ENCODE measurements at places on chromosomes 3 and 15.

GRCh38 chr15:29558261-29558660, 264.0 kb downstream of the TJP1 start:
- no peak for DNase-seq

GRCh38 chr3:160637086-160637485, 39.9 kb upstream of the ARL14 start:
- DNase-seq = no peak

- peak; percentile 13 for DNase-seq
These were observed 9.7 kb downstream of the TPM1 start for GRCh38 chr15:63052077-63052841.

GRCh38 chr3:124582621-124583395, 147.4 kb upstream of the UMPS start:
- DNase-seq = no peak

- DNase-seq = no peak
These were observed 19.4 kb downstream of the CA12 start for GRCh38 chr15:63362196-63362595.

GRCh38 chr3:141864281-141864970, 12.0 kb upstream of the ATP1B3 start:
- DNase-seq = no peak

GRCh38 chr3:111808439-111808838, 50.6 kb upstream of the PHLDB2 start:
- peak; percentile 44 for DNase-seq

- no peak for DNase-seq
These were observed 22.5 kb downstream of the FAM240A start for GRCh38 chr3:46634856-46635255.

DNA sequence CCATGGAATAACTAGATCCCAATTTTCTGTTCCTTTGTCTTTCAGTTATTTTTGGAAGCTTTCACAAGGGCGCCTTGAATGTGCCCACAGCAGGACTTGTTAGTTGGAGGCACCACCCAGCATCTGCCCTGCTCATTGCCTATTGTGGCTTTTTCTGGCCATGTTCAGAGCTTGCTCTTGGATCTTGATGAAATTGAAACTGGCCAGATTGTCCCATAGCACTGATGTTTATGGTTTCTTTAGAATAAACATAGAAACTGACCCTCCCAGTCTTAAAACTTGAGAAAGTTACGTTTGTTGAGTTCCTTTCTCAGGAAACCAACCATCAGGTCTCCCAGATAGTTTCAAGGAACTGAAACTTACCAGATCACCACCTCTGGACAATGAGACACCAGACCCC, 474.7 kb downstream of the IL5RA start:
- peak; percentile 23 for DNase-seq

- DNase-seq = peak; percentile 55
These were observed 388.7 kb upstream of the SGO1 start for GRCh38 chr3:20574746-20575145.

- DNase-seq = no peak
These were observed 51.6 kb downstream of the ATP10A start for GRCh38 chr15:25811481-25811906.

GRCh38 chr3:55191911-55192775, 264.3 kb upstream of the LRTM1 start:
- peak; percentile 97 for DNase-seq

GRCh38 chr15:80693682-80694610, 1.2 kb upstream of the ABHD17C start:
- peak; percentile 35 for DNase-seq

DNA sequence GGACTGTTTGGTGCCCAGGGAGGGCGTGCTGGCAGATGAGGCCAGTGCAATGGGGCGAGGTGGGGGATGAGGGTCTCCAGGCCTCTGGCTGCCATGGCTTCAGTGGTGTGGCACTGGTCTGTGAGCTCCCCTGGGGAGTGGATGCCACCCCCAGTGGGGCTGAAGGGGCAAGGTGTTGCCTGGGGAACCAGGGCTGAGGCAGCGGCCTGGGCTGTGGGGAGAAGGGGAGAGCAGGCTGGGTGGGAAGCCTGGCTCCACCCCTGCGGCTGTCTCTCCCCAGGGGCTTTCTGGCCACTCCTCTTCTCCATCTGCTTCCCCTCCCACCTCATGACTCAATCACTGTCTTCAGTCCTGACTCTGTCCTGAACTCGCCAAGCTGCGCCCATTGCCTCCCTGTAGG, 88.4 kb upstream of the TLE3 start:
- DNase-seq = no peak

- no peak for DNase-seq
These were observed 103.1 kb downstream of the OTOL1 start for GRCh38 chr3:161599697-161600096.

- DNase-seq = no peak
These were observed 287.6 kb upstream of the C2CD4B start for GRCh38 chr15:62452667-62453066.

GRCh38 chr3:66609660-66610561, 109.1 kb upstream of the LRIG1 start:
- DNase-seq = no peak

DNA sequence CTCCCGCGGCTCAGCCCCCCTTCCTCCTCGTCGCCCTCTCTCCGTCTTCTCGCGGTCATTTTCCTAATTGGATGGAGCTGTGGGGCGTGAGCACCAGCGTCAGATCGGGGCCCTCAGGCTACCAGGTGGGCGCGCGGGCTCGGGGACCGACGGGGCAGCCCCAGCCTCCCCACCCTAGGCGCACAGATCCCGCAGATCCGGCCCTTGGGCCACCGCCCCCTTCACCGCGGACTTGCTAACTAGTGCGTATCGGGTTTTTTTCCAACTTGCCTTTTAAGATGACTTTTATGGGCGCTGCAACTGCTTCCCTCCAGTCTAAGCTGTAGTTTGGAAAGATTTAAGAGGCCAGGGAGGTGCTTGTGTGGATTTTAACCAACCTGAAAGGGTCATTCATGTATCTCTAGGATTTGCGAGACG, 1.3 kb downstream of the ZNF710 start:
- peak; percentile 66 for DNase-seq

- DNase-seq = no peak
These were observed 23.1 kb downstream of the STIMATE start for GRCh38 chr3:52874160-52874701.

DNA sequence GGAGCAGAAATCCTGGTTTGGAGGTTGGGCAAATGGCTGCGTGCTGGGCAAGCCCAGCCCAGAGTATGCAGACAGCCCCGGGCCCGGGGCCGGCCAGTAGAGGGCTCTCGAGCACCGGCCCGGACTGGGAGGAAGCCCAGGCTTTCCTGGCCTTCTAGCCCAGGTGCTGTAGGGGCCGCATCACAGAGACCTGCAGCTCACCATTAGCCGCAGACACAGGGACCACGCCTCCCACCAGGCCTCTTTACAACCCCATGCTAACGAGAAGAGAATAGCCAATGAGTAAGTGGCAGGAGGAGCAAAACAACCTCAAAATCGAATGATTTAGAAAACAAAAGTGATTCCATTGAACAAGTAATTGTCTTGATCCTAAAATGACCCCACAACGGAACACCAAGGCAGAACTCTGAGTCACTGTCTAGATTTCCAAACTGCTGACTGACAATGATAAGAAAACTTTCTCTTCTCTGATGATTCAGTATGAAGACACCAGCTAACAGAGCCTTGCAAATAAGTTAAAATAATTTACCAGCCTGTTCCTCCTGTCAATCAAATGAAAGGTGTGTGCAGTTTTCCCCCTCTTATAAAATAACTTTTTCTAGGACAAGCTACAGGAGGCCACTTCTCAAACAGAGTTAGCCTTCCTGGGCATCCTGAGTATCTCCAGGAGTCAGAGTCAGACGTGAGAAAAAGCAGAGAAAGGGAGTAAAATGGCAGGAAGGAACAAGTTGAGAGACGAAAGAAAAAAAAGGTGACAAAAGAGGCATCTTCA, 102.2 kb downstream of the DGKG start:
- DNase-seq = peak; percentile 81

- peak; percentile 59 for DNase-seq
These were observed 85.9 kb downstream of the AGBL1 start for GRCh38 chr15:86165265-86166211.

GRCh38 chr3:183816681-183817510, 8.5 kb downstream of the MAP6D1 start:
- DNase-seq = no peak

GRCh38 chr15:88467935-88468528, 524 bp downstream of the MRPS11 start:
- peak; percentile 52 for DNase-seq

DNA sequence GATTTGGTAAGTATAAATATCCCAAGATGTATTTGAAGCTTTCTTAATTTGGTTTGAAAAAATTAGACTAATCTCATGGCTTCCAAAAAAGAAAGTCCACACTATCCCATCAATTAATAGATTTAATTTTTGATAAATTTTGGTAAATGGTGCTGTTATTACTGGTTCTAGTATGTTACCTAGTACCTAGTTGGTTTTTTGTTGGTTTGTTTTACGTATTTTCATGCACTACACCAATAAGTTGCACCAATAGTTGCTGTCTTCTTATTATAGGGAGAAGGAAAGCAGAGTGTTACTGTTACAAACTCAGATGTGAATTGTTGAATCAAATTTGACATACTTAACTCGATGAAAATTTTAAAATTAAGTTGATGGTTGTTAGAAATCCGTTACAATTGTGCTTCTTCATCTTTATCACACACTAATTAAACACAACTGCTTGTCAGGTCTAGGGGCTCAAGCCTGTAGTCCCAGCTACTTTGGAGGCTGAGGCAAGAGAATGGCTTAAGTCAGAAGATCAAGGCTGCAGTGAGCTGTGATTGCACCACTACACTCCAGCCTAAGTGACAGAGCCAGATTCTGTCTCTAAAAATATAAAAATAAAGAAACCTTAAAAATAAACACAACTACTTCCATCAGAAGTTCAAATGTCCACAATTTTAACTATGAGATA, 23.1 kb upstream of the MBNL1 start:
- DNase-seq = no peak

GRCh38 chr15:73873889-73874511, 636 bp downstream of the TBC1D21 start:
- DNase-seq = peak; percentile 62

DNA sequence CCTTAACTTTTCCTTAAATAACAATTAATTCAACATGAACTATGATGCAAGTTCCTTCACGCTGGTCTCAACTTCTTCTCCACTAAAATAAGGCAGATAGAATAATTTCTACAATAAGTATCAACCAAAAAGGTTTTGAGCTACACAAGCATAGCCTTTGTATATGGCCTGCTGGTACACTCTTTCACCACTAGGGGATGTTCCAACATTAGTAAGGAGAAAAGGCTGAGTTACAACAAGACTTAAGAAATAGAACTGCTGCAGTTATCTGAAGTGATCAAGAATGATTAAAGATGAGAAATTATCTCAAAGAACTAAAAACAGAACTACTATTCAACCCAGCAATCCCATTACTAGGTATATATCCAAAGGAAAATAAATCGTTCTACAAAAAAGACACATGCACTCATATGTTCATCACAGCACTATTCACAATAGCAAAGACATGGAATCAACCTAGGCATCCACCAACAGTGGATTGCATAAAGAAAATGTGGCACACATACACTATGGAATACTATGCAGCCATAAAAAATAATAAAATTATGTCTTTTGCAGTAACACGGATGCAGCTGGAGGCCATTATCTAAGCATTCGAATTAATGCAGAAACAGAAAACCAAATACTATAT, 14.4 kb downstream of the ATP13A3 start:
- DNase-seq = peak; percentile 83

DNA sequence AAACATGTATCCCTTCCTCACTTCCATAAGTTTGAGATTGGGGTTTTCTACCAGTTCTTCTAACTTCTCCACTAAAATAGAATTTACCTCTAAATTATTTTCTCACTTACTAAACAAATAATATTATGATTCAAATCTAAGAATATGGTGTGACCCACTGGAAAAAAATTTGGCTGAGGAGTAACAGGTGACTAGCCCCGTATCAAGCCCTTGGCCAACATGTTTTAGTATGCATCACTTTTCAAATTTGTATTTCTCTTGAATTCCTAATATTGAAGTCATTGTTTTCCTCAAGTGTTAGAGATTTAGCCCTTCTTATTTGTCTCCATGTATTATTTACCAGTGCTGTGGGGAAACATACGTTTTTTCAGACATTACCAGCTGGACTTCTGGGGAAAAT, 759.4 kb downstream of the NSUN3 start:
- no peak for DNase-seq

GRCh38 chr3:134057654-134058110, 28.0 kb upstream of the SLCO2A1 start:
- no peak for DNase-seq

DNA sequence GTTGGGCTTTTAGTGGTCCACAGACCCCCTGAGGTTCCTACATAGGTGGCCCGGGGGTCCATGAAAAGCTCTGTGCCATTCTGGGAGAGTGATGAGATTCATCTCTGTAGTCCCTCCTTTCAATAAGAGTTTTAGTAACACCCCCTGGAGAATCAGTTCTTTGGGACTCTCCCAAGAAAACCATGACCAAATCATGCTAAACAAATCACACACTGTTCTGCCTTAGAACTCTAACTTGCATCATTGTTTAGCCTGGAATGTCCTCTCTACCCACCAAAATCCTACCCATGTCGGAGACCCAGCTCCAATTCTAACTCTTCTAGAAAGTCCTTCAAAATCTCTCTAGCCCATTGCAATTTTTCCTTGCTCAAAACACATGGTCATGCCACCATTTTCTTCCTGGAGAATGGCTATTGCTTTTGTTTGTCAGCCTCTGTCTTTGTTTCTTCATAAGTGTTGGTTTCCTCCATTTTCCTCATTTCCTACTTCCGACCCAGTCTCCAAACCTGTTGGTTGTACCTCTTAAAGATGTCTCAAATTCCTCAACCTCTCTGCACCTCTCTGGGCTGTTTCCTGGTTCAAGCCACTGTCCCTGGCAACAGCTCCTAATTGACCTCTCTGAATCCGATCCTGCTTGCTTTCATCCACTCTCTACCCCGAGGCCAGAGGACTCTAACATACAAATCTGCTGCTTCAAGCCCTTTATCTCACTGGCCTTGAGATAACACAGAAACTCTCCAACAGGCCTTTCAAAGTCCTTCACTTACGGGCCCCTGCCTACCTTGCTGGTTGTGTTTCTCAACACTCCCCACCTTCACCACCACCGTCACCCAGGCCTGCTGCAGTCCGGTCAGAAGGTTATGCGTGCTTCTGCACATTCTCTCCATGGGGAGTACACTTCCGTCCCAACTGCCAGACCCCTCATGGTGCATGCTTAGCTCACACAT, 23.7 kb downstream of the CYP19A1 start:
- DNase-seq = no peak

- DNase-seq = peak; percentile 86
These were observed 880 bp downstream of the PPP4R2 start for GRCh38 chr3:72997421-72997961.

DNA sequence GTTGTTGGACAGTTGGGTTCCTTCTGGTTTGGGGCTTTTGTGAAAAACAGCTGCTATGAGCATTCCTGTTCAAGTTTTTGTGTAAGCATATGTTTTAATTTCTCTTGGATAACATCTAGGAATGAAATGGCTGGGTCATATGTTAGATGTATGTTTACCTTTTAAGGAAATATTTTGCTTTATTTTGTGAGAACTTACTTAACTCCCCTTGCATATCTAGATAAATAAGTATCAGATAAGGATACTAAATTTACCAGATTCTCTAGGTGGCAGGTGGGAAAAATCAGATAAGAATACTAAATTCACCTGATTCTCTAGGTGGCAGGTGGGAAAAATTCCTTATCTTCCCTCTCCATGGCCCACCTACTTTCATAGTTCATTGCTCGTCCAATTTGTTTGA, 1.1 kb upstream of the PLS1 start:
- no peak for DNase-seq

- DNase-seq = no peak
These were observed 31.8 kb downstream of the TKT start for GRCh38 chr3:53224026-53224425.
